HCT116 (cell line): ENCODE measurements at places on chromosomes 7 and 10. TPM values are rescaled to one million over a fixed set of nuclear protein-coding genes. Genes with fewer than 3 reads are reported as not detected.

DNA sequence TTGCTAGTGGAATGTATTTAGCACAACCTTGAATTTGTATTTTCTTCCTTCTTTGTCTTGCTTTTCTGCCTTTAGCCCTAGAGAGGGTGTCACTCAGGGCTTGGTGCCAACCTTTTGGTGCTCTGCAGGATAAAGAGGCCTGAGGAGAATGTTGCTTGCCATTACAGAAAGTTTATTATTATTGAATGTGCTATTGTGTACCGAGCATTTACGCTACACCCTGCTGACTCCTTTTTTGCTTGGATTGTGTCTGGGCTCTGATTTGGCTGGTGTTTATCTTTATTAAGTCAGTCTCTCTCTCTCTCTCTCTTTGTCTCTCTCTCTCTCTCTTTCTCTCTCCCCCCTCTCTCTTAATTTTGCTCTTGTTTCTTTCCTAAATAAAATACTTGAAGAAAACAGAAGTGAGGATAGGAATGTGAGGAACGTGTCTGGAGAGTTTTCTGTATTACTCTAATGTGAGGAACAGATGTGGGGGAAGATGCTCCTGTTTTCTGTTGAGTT is 284.4 kb upstream of the PHYHIPL start:
- H3K27ac ChIP-seq: no peak overlapping the region
- no peak overlapping the region for H3K4me3 ChIP-seq
- H3K4me1 ChIP-seq: no peaks in the 10 kb centered on the region
- H3K27me3 ChIP-seq: no peaks in the 10 kb centered on the region
- DNase-seq: no peak

DNA sequence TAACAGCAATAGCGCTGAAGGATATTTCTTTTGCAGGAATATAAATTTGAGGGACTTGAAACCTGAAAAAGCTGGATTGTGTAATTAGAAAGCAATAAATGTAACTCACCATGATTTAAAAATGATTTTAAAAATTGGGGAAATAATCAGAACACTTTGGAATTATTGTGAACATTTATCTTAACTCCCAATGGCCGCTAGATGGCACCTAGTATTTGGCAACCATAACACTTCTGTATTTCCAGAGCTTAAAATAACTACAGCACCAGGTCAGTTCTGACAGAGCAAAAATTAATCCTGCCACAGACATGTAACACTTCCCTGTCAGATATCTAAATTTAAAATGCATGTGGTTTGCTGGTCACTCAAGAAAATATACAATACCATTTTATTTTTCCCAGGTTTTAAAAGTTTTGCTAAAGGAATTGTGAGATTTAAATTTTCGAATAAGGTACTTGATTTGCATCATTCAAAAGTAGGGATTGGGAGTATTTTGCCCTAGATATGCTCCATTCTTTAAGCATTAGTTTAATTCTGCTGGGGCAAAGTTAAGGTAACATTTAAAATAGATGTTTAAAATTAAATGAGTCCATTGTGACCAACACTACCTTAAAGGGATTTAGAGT is 144.5 kb downstream of the PPP1R3A start:
- no peaks in the 10 kb centered on the region for H3K36me3 ChIP-seq
- no peak overlapping the region for H3K27ac ChIP-seq

GRCh38 chr10:122331615-122332446 is 42.7 kb upstream of the PLEKHA1 start:
- H3K27me3 ChIP-seq: no peaks in the 10 kb centered on the region; the same call in 1 of the 2 replicates
- no peaks in the 10 kb centered on the region for H3K36me3 ChIP-seq
- no peak overlapping the region for H3K27ac ChIP-seq
- no peak overlapping the region for H3K4me3 ChIP-seq

- H3K27ac ChIP-seq: no peak overlapping the region
- H3K36me3 ChIP-seq: no peaks in the 10 kb centered on the region
- no peak overlapping the region for H3K4me3 ChIP-seq
- no peak for DNase-seq
- no peaks in the 10 kb centered on the region for H3K4me1 ChIP-seq
- H3K27me3 ChIP-seq: no peaks in the 10 kb centered on the region
Observed at GRCh38 chr7:136251826-136252225, 274.7 kb upstream of the MTPN start.

Gene PRPS1L1
- total RNA-seq: not detected
